ENCODE measurements at places on chromosomes 2 and 18.

- no peak for DNase-seq
These were observed 11.4 kb downstream of the CUL3 start for GRCh38 chr2:224573724-224574123.

DNA sequence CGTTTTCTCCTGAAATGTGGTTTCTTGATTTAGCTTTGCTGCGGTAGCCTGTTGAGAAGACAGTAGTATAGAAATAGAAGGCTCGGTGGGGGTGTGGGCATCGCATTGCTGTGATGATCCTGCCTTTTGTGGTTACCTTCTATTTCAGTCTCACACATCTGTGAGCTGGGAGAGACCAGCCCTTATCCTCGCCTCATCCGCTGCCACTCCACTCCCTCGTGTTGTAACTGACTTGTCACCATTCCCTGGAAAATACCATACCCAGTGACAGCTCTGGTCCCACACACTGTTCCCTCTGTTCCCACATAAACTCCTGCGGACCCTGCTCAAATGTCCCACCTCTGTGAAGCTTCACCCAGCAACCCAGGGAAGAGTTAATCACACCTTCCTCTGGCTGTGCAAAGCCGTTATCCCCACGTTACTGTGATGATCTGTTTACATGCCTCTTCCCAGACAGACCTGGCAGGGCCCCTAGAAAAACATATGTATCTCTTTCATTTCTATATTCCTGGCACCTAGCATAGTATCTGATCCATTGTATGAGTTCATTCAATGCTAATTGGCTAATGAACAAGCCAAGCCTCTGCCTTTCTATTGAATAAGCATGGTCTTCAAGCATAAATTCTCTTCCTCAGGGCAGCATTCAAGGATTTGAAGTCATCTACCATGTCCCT lies 114.6 kb downstream of the MAPK4 start:
- DNase-seq, result no peak

DNA sequence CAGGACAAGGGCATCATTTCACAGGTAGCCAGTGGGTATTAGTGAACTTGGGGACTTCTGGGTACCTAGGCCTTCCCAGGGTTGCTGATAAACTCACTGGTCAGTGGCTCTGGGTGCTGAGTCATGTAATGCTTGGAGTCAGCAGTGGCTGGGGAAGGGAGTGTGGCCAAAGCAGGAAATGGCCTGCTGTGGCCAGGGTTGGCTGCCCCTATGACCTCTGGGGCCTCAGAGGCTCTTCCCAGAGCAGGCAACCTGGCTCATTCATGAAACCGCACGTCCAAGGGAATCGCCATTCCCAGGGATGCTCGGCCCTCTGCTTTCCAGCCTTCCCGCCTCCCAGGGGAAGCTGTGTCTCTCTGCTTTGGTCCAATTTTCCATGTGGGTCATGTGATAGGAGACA lies 294.9 kb downstream of the DYSF start:
- no peak for DNase-seq

DNA sequence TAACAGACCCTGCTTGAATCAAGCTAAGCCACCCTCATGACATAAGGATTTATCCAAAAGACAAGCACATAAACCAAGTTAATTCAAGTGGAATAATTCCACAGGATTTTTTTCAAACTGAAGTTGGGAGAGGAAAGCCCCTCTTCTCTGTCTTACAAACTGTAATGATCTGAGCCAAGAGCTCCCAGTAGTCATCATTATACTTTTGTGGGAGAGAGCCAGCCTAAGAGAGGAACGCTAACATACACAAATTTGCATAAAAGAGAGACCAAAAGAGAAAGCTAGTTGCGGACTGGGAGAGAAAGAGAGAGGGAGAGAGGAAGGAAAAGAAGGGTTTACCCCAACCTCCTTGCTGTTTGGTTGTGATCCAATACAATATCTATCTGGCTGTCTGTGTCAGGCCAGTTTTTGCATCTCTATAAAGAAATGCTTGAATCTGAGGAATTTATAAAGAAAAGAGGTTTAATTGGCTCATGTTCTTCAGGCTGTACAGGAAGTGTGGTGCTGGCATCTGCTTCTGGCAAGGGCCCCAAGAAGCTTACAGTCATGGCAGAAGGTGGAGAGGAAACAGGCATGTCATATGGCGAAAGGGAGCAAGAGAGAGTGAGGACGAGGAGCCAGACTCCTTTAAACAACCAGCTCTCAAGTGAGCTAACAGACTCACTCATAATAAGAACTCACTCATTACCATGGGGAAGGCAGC lies 20.8 kb upstream of the PUM2 start:
- no peak for DNase-seq

DNA sequence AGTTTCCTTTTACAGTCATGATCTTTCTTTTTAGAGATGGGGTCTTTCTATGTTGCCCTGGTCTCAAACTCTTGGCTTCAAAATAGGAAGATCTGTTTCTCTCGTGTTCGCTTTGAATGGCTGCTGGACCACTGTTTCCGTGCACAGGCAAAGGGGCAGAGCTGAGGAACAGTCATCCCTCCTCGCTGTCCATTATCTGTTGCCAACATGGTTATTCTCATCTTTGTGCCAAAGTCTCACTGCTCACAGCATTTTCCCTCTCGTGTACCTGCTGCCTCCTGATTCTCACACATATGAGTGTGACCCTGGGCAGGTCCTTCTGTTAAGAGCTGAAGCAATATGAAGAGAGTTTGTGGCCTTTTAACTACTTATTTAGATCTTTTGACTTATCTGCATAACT lies 28.0 kb upstream of the CCNYL1 start:
- no peak for DNase-seq

- DNase-seq, result no peak
These were observed 50.4 kb downstream of the PDK1 start for GRCh38 chr2:172606285-172606684.

GRCh38 chr2:28435241-28435640 lies 42.6 kb downstream of the FOSL2 start:
- DNase-seq, result no peak

All from stimulated activated CD8-positive, alpha-beta memory T cell treated with anti-CD3 and anti-CD28 coated beads, Interleukin-2, amount 100 ng/mL, for 48 hours (primary cell).